Vagina (tissue), 2 donors: ENCODE measurements at places on chromosomes 11 and 22.
A peak's percentile ranks its signal among the peaks of the same experiment; 100 is the strongest.

GRCh38 chr11:133723056-133723455 lies 122.3 kb downstream of the SPATA19 start:
- peak; percentile 42 for DNase-seq

DNA sequence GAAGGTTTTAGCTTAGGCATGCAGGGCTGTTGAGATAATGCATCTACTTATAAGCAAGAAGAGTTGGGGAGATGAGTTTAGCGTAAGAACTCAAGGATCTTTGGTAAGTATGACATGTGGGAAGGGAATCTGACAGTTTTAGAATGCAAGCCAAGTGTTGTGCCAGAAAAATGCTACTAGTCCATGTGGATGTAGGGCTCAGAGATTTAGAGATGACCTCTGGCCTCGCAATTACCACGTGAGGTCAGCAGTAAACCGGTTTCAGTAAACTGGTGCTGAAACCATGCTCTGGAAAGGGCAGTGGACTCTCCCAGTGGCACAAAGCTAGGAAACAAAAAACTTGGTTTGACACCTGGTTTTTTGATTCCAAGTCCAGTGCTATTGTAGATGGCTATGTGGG lies 18.9 kb downstream of the MRPL16 start:
- no peak for DNase-seq

DNA sequence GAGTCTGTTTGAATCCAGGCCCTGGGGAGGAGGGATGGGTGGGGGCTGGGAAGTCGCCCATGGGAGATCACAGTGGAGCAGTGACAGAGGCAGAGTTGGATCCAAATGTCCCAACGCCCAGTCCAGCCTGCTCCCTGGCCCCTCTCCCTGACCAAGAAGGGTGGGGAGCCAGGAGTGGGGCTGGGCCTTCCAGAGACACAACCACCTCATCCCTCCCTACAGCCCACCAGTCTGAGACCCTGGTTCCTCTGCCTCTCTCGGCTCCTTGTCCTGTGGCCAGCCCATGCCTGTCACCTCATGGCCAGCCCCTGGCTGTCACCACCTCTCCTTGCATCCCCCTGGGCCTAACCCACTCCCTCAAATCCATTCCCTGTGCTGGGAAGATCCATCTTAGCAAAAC lies 71.2 kb upstream of the PRR5 start:
- no peak for DNase-seq

DNA sequence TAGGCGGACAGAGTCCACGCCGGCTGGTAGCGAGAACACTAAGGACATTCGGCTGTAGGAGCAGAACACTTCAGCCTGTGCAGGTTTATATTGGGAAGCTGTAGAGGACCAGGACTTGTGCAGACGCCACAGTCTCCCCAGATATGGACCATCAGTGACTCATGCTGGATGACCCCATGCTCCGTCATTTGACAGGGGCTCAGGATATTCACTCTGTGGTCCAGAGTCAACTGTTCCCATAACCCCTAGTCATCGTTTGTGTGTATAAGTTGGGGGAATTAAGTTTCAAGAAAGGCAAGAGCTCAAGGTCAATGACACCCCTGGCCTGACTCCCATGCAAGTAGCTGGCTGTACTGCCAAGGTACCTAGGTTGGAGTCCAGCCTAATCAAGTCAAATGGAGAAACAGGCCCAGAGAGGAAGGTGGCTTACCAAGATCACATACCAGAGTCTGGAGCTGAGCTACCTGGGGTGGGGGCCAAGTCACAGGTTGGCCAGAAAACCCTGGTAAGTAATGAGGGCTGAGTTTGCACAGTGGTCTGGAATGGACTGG lies 17.2 kb downstream of the P2RY2 start:
- no peak for DNase-seq

DNA sequence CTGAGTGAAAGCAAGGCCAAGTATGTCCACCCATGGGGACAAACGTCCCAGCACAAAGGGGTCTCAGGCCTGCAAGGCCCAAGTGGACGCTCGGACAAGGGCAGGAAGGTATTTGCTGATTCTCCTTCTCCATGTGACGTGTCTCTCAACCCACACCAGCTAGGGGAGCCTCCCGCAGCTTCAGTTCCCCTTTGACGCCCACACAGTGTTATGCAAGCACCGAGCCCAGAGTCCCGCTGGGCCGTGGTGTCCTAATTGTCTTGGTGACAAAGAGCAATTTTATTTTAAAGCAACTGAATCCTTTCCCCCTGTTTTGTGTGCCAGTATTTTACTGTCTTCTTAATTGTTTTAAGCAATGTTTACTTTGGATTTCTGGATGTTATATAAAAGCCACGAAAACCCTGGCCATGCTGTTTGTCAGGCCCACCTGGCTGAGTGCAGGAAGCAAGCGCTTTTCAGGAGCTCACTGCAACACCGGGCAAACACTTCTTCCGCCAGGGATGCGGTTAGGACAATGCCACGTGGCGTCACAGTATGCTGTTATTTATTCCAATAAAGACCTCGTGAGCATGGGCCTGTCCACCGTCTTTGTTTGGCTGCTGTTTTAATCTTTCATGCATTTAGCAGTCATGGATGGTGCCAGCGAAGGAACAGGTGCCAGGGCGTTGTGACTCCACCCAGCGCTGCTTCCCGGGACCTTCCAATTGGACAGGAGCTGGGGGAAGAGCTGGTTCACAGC lies 8.2 kb upstream of the PARVG start:
- DNase-seq, result no peak
